ENCODE measurements at places on chromosomes 3 and 15.

DNA sequence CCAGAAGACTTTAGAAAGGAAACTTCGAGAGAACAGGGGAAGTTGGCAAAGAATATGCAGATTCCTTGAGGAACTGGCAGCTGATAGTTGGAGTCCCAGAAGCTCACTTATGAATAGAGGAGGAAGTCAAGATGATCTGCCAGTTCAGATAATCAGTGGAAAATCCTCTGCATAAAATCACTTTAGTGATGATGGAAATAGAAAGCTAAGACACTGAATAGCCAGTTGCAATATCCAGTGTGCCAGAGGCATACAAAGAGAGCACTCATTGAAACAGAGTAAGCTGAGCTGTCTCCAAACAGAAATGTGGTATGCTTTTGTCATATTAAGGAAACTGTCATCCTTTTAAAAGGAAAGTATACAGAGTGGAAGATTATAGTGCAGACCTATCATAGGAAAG is 1207.6 kb downstream of the OTOL1 start:
- DNase-seq: no peak

GRCh38 chr3:9248522-9249271 is 749 bp downstream of the SRGAP3 start:
- DNase-seq: no peak

- DNase-seq: no peak
Measured at GRCh38 chr3:129602309-129602708, 4.2 kb downstream of the PLXND1 start.

DNA sequence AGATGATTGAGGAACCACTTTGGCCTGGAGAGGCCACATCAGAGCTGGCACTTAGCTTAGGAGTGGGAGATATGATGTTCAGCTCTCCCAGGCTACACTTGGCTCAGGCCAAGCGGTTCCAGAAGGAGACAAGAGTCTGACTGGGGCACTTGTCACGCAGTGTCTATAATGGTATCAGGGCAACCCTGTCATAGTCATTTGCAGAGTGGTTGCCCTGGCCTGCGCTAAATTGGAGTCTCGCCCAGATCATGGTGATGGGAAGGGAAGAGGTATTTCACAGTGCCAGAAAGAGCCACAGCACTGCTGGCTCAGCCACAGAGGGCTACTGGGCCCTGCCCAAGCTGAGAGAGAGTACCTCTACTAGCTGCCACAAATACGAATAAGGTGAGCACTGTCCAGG is 186.9 kb upstream of the CRBN start:
- DNase-seq: no peak

GRCh38 chr3:87696124-87697013 is 362.4 kb downstream of the CGGBP1 start:
- no peak for DNase-seq

GRCh38 chr3:16300307-16300706 is 35.3 kb downstream of the OXNAD1 start:
- no peak for DNase-seq

DNA sequence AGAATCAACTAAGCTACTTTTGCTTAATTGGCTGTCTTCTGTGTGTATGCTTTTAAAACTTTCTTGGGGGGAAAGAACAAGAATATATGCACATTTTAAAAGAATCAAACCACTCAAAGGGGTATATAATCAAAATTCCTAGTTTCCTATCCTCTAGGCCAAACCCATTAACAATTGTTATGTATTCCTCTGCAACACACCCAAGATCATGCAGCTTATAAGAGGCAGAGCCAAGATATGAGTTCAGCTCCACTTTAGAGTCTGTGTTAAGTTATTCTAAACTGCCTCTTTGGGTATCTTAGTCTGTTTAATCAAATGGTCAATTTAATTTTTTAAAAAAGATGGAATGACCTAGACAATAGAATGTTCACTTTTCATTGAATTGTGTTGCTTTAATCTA is 326.1 kb upstream of the IL12A start:
- DNase-seq: no peak

- DNase-seq: no peak
Measured at GRCh38 chr3:125110876-125111480, 55.2 kb upstream of the HEG1 start.

DNA sequence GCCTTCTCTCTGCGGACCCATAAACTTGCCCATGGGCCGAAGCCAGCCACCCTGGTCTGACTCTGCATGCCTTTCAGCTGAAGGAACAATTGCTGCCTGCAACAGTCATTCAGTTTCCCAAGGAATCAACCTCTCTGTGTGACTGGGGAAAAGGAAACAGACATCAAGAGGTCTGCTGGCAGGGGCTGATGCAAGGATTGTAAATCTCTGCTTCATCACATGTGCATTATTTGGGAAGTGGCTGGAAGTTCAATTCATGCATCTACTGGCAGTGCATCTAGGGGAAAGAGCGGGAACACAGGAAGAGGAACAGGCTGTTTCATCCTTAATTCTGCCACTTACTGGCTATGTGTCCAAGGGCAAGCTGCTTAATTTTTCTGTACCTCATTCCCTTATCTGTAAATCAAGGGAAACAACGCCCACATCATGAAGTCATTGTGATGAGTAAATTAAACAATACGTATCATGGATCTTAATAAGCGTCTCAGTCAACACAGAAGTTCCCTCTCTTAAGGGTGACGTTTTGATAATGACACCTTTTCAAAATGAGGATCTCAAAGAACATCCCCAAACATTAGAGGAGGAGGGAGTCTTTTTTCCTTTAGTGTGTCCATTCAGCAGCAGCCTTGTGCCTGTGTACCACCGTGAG is 17.4 kb upstream of the ADPGK start:
- no peak for DNase-seq

DNA sequence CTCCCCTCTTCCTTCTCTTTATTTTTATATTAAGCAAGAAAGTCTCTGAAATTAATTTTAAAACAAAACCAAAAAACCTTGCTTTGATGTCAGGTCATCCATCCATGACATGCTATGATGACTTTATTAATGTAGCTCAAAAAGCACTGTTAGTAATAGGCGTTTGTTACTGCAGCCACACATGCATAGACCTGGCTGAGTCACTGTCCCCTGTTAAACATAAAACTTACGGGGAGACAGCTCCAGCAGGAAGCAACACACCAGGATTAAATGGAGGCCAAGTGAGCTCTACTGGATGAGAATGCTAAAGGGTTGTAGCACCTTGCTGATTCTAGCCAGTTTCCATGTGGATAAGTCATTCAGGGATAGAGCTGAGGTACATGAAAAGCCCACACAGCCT is 661.1 kb downstream of the MAGI1 start:
- no peak for DNase-seq

GRCh38 chr3:55630921-55631299 is 143.8 kb upstream of the WNT5A start:
- no peak for DNase-seq

GRCh38 chr3:14329116-14329830 is 73.1 kb upstream of the SLC6A6 start:
- no peak for DNase-seq

GRCh38 chr3:172294223-172294806 is 153.9 kb downstream of the GHSR start:
- no peak for DNase-seq

DNA sequence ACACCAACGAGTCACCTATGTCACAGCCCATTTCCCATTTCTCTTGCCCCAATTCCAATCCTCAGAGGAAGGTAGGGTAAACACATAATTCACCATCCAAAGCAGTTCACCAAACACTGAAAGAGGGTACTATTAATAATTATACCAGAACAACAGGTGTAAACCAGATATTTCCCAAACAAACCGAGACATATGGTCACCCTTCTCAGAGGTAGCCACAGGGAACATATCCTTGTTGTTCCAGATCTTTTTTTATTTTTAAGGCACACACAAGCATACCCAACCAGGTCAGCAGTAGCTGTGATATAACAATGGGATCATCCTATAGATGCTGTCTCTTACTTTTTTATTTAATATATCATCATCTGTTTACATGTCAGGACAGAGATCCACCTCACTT is 24.7 kb downstream of the MAGI1 start:
- DNase-seq: no peak

- DNase-seq: no peak
Measured at GRCh38 chr3:183144363-183144762, 18.2 kb downstream of the LAMP3 start.

DNA sequence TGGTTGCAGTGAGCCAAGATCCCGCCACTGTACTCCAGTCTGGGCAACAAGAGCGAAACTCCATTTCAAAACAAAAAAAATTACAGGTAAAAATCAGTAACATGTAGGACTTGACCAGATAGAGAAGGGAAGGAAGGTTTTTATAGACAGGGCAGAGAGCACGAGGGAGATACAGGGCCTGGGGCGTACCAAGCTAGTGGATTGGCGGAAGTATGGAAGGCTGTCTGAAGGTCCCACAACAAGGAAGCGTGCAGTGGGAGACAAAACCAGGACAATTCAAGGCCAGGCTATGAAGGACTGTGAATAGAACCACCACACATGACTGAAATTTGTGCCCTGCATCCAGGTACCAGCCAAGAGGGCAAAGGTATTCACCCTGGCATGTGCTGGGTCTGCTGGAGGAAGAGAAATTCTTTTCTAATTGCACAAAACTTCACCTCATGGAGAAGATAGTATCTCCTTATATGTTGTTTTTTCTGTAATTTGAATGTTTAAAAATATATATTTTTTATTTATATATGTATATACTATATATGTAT is 33.0 kb upstream of the BCL2A1 start:
- DNase-seq: no peak

- no peak for DNase-seq
Measured at GRCh38 chr3:127385540-127385870, 97.7 kb upstream of the PRR20G start.

DNA sequence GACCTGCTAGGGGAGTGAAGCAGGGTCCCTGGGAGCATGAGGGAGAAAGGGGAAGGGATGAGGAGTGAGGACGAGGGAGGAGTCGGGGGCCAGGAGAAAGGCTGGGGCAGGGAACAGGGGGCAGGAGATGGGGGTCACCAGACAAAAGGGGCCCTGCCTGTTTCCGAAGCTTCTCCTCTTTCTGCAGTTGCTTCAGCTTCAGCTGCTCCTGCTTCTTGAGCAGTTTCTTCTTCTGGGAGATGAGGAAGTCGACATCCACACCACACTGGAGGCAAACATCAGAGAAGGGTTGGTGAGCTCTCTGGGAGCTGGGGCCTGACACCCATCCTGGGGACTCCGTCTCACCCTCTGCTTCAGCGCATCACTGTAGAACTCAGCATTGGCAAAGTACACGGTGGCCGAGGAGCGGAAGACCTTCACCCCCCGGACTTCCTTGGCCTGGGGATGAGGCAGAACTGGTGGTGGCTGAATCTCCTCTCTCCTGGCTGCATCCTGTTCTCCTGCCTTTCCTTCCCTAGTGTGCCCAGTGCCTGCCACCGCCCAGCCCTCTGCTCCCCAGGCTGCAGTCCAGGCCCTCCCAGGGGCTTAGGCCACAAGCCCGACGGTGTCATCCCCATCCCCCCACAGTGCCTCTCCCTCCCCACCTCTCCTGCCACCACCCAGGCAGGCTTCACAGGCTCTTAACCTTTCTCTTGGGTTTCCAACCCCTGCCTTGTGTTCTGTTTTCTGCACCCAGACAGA is 6.8 kb downstream of the SLC26A6 start:
- no peak for DNase-seq

DNA sequence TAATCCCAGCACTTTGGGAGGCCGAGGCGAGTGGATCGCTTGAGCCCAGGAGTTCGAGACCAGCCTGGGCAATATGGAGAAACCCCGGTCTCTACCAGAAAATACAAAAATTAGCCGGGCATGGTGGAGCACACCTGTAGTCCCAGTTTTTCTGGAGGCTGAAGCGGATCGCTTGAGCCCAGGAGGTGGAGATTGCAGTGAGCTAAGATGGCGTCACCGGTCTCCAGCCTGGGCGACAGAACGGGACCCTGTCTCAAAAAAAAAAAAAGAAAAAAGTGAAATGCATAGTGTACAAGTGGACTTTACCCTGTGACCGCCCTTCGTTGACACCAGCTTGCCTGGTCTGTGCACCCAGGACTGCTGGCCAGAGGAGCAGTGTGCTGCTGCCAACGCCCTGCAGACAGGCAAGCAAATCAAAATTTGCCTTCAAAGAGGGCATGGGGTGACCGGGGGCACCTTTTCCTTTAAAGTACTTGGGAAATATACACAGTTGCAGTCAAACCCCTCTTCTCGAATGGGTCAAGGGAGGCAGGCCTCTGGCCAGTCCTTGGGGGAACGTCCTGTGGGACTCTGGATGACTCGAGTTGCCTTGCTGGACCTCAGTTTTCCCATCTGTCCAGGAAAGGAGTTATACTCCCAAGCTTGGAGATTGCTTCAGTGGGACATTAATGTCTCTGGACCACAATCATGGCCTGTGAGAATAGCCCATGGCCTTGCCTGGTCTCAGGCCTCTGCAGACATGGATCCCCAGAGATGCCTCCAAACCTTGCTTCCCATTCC is 1.0 kb downstream of the XYLB start:
- DNase-seq: no peak

DNA sequence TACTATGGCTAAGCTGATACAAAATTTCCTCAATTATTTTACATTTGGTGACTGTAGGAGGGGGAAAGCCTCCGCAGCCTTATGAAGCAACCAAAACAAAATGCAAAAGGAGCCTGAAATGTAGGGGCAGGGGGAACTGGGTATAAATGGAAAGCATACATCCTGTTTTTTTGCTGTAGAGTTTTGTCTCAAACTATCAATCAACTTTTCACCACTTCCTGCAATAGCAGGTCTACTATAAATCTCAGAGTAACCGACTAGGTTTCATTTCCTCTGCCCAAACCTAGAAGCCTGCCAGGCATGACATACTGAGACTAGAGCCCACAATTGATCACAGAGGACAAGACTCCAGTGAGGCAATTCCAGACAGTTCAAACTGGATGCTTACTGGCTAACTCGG is 91.3 kb downstream of the SHQ1 start:
- DNase-seq: no peak

GRCh38 chr3:10255835-10256234 is 7.6 kb downstream of the TATDN2 start:
- DNase-seq: no peak

DNA sequence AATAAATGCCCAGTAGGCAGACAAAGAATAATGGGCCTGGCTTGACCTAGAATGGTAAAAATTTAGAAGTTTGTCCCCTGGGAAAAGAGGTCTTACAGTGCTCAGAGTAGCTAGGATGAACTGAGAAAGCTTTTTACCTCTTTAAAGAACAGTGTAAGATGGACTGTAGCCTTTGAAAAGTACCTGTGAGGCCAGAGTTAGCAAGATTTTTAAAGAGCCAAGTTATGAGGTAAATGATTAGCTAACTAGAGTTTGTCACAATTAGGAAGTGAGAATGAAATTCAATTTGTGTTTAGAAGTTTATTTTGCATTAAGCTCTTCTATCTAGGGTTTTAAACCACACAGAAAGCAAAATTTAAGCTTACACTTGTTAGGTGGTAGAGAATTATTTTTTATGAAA is 480.9 kb downstream of the ZIC1 start:
- no peak for DNase-seq

GRCh38 chr3:195815169-195815771 is 3.5 kb upstream of the MUC4 start:
- DNase-seq: no peak

GRCh38 chr15:100762913-100763834 is 116.5 kb upstream of the ALDH1A3 start:
- no peak for DNase-seq

GRCh38 chr15:90286678-90287077 is 21.2 kb downstream of the NGRN start:
- DNase-seq: no peak

- no peak for DNase-seq
Measured at GRCh38 chr3:64097920-64098319, 74.6 kb upstream of the PSMD6 start.

GRCh38 chr3:16203671-16204629 is 29.5 kb downstream of the GALNT15 start:
- DNase-seq: no peak
